Transverse colon (tissue), 4 donors: ENCODE measurements at places on chromosomes 11 and 22.
A peak's percentile ranks its signal among the peaks of the same experiment; 100 is the strongest.

DNA sequence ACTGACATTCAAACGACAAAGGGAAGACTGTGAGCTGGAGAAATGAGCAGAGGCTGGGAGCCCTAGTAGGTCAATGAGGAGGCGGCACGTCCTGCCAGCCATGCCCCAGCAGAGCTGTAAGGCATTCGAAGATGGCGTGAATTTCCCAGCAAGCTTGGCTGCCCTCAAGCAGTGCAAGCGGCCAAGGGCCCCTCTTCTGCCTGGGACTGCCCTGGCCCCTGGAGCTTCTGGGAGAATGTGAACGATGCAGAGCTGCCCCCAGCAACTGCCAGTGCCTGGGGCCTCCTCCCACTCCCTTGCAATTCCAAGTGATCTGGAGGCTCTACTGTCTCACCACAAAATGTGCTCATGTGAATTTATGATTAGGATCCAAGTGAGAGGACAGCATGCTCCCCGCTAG lies 4.3 kb downstream of the PPM1F start:
- DNase-seq, result no peak

- peak; percentile 63 for DNase-seq
These were observed 7.4 kb downstream of the PTPRJ start for GRCh38 chr11:47987781-47988180.

DNA sequence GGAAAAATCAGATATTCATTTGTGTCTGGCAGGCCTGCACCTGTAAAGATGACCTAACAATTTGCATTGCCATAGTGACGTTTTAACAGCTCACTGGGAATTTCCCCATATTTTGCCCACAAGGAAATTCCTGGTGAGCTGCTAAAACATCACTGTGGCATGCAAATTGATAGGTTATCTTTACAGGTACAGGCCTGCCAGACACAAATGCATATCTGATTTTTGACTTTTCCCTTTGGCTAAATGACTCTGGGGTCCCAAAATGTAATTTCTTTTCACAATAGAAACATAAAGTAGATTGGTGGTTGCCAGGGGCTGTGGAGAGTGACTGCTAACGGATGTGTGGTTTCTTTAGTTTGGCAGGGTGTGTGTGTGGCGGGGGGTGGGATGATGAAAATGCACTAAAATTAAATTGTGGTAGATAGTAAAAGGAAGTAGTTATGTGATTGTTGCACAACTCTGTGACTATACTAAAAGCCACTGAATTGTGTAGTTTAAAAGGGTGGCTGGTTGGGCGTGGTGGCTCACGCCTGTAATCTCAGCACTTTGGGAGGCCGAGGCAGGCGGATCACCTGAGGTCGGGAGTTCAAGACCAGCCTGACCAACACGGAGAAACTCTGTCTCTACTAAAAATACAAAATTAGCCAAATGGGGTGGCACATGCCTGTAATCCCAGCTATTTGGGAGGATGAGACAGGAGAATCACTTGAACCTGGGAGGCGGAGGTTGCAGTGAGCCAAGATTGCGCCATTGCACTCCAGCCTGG lies 18.5 kb upstream of the FEZ1 start:
- DNase-seq, result peak; percentile 41

- DNase-seq, result peak; percentile 89
These were observed 1.5 kb upstream of the WNT11 start for GRCh38 chr11:76207642-76208401.

GRCh38 chr11:65606876-65607613 lies 7.0 kb downstream of the MAP3K11 start:
- DNase-seq, result peak; percentile 91

DNA sequence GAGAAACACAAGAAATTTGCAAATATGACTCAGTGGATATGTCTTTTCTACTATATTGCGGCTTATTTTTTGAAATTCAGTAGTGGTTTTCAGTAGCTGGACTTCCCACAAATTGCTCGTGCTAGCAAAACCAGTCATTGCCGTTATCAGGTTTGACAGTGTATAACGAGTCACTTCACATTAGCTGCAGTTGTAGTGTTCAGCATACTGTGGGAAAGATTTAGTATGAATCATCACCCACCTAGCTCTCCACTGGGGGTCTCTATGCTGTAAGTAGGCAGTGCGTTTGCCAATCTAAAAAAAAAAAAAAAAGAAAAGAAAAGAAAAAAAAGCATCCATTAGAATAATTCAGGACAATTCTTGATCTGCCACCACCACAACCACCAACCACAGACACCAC lies 1318.9 kb downstream of the LRRC4C start:
- DNase-seq, result no peak
